ENCODE measurements at places on chromosomes 16 and 17. TPM values are rescaled to one million over a fixed set of nuclear protein-coding genes. Genes with fewer than 3 reads are reported as not detected.
A peak's percentile ranks its signal among the peaks of the same experiment; 100 is the strongest.

IRF8 gene
- 9.0 TPM for total RNA-seq

CRK gene
- 33.7 TPM for total RNA-seq

KLHL10 gene
- total RNA-seq = not detected

FBXL16 gene
- 0.30 TPM for total RNA-seq

EFNB3 gene
- total RNA-seq = 0.63 TPM

ZNF624 gene
- total RNA-seq = 0.60 TPM

TP53TG3C gene
- total RNA-seq = not detected

KRTAP9-2 gene
- total RNA-seq = not detected

ADGRG3 gene
- 0.43 TPM for total RNA-seq

NOXO1 gene
- total RNA-seq = 1.7 TPM

- DNase-seq = no peak
Observed at GRCh38 chr17:68182940-68183551, 64.8 kb upstream of the AMZ2 start.

DNA sequence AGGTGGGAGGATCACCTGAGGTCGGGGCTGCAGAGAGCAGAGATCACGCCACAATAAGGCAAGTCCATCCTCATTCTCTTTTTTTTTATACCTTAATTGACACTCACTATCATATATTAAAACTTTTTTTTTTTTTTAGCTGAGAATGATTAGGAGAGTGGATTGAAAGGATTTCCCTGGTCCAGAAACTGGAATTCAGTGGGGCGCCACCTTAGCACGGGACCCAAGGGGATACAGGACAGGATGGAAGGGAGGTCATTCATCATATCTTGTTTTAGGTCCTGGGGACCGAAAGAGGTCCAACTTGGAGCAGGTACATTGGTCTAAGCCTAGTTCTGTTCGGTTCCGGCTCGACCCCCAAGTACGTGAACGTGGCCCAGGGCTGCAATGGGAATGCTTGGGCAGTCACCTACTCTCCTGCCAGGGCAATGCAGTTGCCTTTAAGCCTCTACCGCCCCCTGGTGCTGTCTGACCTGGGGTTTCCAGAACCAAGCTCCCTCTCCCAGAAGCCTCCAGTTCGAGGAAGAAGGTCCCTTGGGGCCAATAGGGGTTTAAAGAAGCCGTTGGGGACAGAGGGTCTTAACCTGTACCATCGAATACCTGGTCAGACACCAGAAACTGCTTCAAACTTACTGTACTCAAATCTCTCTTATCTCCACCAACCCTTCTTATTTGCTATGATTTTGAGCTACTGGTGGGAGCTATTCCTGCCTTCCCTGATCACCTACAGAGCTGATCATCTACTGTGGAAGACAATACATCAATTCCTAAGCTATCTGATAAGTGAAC lies 19.9 kb upstream of the GPATCH8 start:
- DNase-seq = peak; percentile 64

- no peak for DNase-seq
Observed at GRCh38 chr17:42667088-42667951, 8.2 kb downstream of the TUBG2 start.

DNA sequence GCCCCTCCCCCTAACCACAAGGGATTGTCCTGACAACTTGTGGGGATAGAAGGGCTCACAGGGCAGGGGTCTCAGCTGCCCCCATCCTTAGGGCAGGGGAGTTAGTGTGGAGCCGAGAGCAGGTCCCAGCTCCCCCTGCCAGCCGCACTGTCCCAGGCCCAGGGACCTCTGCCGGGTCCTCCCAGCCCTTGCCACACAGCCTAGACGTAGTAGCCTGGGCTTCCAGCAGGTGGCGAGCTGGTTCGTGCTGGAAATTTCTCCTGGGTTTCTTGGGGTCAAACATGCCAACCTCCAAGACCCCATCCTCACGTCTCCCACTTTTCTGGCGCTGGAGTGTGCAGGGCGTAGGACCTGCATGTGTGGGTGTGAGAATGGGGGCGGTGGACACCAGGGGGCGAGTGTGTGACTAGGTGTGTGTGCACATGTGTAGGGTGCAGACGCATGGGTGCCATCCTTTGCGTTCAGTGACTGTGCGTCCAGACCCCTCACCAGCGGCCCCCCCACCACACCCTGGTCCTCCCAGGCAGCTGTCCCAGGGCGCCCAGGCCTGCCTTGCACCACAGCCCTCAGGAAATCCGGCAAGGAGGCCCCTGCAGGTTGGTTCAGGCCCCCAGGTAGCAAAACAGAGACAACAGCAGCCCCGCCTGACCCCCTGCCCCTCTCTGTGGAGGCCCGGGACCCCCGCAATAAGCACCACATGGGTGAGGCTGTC lies 29.5 kb downstream of the SBK1 start:
- DNase-seq = no peak

DNA sequence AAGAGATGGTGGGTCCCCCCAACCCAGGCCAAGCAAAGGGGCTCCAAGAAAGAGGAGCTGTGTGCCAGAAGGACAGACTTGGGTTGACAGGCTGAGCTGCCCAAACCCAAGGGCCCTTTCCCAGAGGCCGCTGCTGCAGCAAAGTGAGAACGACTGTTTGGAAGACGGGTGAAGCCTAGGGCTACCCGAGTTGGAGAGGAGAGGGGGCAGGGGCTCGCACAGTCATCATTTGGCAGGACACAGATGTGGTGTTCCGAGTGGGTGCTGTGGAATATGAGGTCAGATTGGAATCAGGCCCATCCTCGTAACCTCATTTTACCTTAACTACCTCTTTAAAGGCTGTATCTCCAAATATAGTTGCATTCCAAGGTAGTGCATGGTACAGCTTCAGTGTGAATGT lies 5.3 kb upstream of the MFAP4 start:
- no peak for DNase-seq

DNA sequence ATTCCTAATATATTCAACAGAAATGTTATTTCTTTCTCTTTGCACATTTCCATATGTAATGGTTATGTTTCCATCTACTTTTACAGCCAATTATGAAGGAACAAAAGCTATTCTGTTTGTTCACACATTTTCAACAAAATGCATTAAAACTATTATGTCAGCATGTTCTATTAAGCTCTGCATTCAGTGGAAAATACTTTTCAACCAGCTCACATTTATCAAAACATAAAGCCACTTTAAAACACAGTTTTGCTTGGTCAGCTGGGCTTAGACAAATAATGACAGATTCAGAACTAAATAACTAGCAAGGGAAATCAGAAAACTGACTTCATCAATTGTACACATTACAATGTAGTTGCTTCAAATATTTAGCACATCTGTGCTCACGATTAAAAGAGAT lies 6.9 kb downstream of the SALL1 start:
- DNase-seq = no peak

DNA sequence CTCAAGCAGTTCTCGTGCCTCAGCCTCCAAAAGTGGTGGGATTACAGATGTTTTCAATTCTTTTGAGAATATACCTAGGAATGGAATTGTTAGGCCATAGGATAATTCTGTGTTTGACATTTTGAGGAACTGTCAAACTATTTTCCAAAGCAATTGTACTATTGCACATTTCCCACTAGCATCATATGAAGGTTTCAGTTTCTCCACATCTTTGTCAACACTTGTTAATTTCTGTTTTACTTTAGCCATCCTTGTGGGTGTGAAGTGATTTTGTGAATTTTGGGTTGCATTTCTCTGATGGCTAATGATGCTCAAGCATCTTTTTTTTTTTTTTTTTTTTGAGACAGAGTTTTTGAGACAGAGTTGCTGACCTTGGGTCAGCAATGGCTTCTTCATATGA lies 6.2 kb downstream of the NT5M start:
- no peak for DNase-seq

DNA sequence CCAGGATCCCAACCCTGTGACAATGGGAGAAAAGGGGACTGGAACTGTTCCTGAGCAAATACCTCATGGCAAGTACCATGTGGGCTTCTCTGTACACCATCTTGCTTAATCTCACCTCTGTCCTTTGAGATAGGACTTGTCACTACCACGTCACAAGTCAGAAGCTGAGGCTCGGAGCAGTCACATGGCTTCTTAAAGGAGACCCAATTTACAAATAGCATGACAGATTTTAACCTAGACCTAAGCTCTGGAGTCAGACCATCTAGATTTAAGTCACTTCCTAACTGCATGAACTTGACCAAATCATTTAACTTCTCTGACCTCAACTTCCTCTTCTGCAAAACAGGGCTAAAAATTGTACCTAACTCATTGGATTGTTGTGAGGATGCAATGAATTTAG lies 36.0 kb upstream of the CCL1 start:
- no peak for DNase-seq

DNA sequence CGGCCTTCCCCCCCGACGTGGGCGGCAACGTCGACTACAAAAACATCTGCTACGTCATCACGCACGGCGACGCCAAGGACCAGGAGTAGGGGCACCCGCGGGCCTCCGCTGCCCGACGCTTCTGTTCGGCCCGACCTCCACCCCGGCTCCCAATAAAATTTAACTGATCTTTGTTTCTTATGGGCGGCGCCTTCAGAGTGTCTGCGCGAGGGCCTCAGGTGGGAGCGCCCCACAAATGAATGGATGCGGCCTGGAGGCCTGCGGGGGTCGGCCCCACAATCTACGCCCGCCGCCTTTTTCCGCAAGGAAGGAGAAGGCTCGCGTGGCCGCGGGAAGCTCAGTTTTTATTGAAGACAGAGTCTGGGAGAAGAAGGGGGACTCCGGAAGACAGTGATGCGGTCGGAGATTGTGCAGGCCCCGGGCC lies 3.2 kb downstream of the MYL11 start:
- peak; percentile 85 for DNase-seq

DNA sequence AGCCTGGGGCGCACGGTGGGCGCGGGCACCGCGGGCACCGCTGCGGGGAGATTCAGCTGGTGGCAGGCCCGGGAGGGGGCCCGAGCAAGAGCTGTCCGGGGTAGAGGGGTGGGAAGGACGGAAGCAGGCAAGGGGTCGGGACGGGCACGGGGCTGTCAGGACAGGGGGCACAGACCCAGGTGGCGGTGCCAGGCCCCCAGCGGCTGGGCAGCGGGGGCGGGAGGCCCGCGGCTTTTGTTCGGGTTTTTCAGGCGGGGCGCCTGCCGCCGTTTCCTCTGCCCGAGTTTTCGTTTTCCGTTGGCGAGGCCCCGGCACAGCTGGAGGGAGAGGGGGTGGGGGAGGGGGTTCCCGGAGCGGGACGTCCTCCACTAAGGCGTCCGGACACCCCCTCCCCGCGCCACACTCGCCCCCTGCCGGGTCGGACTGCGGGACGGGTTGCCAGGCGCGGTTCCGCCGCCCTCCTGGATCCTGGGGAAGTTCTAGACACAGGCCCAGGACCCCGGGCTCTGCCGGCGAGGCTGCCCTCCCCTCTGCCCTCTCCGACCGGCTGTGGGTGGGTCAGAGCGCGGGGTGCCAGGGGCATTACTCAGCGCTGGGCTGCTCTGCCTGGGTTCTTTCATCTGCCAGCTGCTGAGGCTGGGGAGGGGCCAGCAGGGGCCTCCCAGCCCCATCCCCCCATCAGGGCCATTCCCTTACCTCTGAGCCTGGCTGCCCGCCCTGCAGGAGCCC lies 543 bp downstream of the ARHGAP23 start:
- no peak for DNase-seq

DNA sequence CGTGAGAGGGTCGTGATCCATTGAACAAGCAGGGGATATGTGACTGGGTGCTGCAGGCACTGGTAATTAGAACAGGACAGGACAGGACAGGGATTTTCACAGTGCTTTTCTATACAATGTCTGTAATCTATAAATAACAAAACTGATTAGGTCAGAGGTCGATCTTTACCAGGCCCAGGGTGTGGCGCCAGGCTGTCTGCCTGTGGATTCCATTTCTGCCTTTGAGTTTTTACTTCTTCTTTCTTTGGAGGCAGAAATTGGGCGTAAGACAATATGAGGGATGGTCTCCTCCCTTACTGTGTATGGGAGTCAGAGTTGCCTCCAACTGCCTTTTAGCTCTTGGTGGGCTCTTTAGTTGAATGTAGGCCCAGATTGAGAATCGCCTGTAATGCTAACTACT lies 1.5 kb upstream of the ZNF764 start:
- DNase-seq = no peak

DNA sequence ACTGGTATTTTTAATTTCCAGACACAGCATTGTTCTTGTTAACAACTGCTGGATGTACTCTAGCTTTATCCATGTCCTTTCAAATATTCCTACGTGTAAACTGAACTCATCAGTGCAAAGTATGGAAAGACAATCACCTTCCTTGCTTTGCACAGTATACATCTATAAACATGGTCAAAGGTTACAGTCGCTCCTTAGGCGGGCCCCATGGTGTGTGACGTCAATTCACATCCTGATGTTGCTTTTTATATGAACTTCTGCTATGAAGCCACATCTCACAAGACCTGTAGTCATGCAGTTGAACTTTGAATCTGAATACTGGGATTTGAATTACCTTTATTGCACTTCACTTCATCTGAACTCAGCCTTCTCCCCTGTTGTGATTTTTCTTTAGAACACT lies 447.6 kb upstream of the PSMD7 start:
- no peak for DNase-seq

- no peak for DNase-seq
Observed at GRCh38 chr17:5264893-5265292, 17.2 kb upstream of the RABEP1 start.

DNA sequence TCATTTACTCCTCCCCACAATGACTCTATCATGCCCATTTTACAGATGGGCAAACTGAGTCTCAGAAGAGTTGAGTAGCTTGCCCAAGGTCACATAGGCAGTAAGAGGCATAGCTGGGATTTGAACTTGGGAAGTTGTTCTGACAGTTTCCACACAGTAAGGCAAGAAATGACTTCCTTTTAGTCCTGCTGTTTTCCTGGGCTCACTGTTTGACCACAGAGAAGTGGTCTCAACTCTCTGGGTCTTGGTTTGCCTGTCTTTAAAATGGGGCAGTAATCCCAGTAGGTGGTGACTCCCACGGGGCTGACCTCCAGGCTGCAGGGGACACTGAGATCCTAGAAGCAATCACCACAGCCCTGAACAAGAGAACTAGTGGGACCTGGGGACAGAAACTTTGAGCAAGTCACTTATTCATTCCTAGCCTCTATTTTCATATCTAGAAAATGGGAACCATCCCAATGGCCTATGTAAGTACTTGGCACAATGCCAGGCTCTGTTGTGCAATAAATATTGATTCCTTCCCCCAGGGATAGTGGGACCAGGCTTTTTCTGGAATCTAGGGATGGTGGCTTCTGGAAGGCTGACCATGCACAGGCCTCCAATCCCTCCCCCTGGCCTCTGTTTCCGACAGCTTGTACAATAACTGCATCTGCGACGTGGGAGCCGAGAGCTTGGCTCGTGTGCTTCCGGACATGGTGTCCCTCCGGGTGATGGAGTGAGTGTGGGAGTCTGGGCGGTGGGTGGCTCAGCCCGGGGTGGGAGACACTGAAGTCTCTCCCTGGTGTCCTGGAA lies 20.5 kb downstream of the DEXI start:
- DNase-seq = no peak

GRCh38 chr17:77142689-77143088 lies 1.9 kb downstream of the SEC14L1 start:
- DNase-seq = no peak

GRCh38 chr16:36336-36984 lies 16.9 kb downstream of the POLR3K start:
- DNase-seq = no peak

GRCh38 chr16:88352261-88353200 lies 30.2 kb upstream of the ZNF469 start:
- no peak for DNase-seq

GRCh38 chr17:45939395-45939794 lies 45.0 kb downstream of the MAPT start:
- DNase-seq = no peak
